ENCODE measurements at places on chromosomes 5 and 9.

GRCh38 chr5:40021007-40021406, 596.2 kb upstream of the DAB2 start:
- DNase-seq: no peak

- no peak for DNase-seq
Observed at GRCh38 chr9:21996858-21997257, 2.3 kb downstream of the CDKN2B-AS1 start.

- DNase-seq: no peak
Observed at GRCh38 chr9:3906437-3907213, 380.8 kb upstream of the RFX3 start.

- DNase-seq: no peak
Observed at GRCh38 chr5:173464813-173465212, 136.6 kb upstream of the STC2 start.

DNA sequence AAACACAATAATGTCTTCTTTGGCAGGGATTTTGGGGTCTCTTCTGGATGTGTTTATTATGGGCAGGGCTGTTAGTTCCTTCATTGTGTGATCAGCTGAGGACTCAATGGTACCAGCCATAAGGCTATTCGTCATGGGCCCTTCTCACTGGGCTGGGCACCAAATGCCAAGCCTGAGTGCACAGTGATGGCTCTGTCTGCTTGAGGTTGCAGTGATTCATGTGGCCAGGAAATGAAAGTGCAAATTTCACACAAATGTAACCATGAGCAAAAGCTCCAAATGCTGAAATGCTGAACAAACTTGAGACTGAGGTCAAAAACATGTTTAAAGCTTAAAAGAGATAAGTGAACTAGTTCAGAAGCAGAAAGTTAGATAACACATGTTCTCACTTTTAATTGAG, 191.0 kb downstream of the TARS1 start:
- DNase-seq: peak; percentile 74

DNA sequence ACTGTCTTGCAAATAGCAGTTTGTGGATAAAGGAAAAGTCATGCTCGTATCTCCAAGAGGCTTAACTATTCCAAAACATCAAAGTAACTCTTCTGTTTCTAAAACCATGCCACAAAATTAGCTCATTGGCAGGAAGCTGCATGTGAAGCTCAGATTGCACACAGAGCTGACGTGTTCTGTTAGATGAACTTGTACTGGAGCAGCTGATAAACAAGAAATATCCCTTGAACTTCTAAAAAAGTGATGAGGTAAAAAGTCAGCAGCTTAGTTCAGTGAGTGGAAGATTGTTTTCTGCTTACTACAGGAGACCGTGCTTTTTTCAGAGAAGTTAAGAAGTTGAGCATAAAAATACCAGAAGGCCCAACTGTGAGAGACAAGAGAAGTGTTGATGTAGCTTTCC, 113.2 kb downstream of the SLC12A2 start:
- DNase-seq: no peak

DNA sequence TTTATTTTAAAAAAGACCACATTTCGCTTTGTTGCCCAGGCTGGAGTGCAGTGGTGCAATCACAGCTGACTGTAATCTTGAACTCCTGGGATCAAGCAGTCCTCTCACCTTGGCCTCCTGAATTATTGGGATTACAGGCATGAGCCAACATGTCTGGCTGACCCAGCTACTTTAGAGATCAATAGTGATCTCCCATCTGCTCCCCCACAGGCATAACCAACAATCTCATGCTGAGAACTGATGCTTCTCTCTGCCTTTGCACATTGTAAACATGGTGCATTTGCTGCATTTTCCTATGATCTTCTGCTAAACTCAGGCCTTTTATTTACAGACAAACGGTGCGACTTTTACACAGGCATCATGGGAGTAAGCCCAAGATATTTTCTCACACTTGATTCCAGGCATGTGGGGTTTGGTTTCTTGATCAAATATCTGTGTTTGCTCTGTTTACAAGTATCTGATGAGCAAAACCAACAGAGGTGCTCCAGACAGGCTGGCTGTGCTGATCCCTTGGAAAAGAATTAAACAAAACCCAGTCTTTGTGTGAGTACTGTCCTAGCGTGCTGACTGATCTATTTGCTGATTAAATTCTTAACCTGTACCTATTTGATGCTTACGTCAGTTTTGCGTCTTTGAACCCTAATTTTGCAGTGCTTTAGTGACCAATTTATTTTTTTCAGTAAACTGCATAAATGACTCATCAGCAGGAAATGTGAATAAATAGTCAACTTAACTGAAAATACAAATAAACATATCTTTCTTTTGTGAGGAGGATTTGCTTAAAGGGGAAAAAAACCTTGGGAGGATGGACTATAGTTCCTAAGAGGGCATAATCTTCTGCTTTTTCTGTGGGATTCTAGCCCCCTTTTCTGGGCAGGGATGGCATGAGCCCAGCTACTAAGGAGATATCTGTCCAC, 191.7 kb upstream of the NR3C1 start:
- peak; percentile 63 for DNase-seq
